ENCODE measurements at places on chromosomes 5 and 9.

DNA sequence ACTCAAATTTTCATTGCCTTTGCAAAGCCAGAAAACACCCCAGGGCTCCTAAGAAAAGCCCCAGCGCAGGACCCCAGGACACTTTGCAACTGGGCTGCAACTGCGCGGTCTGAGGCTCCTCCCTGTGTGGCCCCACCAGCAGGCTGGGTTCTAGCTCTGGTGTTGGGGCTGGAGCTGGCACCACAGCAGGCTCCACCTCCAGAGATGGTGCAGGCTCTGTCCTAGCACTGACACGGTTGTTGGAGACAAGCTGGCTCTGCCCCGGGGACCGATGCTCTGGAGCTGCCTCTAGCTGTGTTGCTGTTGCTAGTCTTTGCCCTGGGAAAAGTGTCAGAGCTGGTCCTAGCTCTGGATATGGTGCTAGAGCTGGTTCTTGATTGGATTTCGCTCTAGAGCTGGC lies 13.6 kb downstream of the LCN10 start:
- DNase-seq = no peak

DNA sequence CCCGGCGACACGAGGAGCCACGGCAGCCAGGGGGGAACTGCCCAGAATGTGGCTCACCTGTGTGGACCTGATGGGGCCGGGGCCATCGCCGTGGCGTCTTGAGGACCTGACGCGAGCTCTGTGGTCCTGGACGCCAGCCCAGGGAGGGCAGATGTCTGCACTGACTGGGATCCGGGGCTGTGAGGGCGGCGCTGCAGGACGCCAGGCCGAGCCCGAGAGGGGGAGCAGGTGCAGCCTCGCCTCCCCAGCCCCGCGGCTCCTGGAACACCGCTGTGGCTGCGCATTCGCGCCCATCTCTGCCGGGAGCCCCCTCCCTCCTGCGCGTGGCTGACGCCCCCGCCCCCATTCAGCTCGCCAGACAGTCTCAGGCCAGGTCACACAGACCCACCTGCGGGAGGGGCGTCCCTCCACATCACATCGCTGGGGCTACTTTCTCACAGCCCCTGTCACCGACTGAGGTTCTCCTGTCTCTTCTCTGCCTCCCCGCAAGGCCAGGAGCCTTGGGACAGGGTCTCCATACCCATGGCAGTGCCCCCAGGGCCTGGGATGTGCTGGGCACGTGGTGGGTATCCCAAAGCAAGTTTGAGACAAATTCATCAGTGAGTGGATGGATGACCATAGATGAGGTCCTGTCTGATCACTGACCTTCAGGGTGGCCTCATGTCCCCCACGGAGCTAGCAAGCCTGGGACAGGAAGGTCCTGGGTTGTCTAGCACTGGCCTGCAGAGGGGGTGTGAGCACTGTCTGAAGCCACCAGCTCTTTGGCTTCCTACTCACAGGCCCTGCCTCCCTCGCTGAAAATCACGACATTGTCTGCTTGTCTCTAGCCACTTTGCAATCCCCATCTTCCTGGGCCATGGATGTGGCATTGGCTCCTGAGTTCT lies 47.3 kb downstream of the RASGEF1C start:
- DNase-seq = no peak

DNA sequence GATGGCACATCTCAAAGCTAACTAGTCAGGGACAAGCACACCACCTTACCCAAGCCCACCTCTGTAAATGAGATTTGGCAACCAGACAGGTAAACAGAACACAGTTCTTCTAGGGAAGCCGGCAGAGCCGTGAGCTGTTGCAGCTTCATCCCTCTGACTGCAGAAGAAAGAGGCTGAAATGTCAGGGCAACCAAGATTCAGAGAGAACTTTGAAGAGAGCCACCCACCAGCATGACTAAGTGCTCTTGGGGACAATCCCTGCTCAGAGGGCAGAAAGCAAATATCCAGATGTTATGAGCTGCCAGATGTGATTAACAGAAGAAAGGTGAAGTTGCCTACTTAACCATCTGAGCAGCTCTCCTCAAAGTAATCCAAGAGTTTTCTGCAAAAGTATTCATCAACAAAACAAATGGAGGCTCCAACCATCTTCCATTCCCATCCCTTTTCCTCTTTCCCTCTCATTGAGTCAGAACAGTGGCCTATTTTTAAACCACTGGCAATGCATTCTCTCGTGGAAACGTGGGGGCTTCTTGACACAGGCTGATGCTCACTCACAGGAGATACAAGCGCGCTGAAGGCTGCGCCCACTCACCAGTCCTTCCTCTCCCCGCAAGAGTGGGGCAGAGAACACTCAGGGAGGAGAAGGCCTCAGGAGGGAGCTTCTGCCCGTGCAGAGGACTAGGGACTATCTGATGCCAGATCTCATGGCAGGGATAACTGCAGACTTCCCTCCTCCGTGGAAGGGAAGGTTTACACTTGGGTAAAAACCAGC lies 57.1 kb downstream of the SLIT3 start:
- DNase-seq = no peak

DNA sequence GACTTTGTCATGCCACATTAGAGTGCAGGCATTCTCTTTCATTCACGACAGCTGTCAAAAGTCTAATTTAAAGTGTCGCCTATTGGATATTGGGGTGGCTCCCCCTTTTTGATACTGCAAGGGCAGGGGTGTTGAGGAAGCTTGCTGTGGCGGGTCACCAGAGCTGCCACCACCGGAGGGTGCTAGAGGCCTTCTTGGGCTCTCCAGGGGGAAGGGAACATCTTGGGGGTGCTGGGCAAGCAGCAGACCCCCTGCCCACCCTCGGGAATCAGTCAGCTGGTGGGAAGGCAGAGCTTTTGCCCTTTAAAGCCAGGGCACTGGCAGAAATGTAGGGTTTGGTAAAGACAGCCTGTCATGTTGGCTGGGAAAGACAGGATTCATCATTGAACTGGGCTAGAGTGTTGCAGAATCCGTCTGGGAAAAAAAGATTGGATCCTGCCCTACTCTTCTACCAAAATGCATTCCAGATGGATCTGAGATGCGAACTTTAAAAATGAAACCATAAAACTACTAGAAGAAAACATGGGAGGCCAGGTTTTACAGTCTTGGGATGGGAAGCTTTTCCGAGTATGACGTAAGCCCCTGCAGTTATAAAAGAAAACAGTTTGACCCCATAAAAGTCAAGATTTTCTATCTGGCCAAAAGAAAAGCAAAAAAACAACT lies 22.3 kb downstream of the COL5A1 start:
- no peak for DNase-seq

GRCh38 chr5:180333661-180334060 lies 19.5 kb downstream of the GFPT2 start:
- DNase-seq = no peak

GRCh38 chr5:39518516-39518915 lies 93.7 kb upstream of the DAB2 start:
- no peak for DNase-seq

DNA sequence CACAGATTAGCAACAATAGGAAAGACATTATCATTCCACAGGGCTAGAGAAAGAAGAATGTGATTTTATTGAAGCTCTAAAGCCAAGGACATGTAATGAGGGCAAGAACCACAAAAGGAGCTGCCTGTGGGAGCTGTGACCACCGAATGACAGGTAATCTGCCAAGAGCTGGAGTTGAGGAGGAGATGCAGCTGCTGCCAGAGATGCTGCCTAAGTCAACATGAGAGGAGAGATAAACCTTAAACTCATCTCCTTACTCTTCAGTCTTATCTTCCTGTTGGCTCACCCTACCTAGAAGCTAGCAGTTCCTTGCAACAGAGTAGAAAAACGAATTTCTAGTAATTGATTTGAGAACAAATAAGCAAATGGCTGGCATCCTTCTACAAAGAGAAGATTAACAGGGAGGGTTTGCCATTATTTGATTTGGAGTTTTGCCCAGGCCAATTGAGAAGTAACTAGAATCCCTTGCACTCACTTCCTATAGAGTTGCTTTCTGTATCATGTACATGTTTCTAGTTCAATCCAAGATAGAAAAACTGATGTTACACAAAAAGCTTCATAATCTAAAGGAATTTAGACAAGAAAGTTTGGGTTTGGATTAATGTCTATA lies 539.2 kb downstream of the TLE1 start:
- DNase-seq = no peak

DNA sequence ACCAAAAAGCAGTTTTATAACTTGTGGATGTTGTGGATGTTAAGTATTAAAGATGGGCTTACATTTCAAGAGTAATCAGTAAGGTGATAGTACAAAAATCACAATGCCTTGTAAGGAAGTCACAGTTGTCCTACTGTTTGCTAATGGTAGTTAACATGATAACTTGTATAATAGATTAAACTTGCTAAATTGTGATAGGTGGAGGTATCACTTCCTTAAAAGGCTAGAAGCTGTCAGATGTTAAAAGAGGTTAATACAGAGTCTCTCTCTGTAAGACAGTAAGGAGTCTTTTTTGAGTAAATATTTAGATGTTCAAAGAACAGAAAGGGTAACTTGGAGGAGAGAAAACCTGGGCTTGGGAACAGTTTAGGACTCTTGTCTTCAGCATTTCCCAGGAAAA lies 14.2 kb upstream of the MACIR start:
- DNase-seq = no peak

GRCh38 chr5:158133369-158133768 lies 274.4 kb upstream of the CLINT1 start:
- DNase-seq = no peak

DNA sequence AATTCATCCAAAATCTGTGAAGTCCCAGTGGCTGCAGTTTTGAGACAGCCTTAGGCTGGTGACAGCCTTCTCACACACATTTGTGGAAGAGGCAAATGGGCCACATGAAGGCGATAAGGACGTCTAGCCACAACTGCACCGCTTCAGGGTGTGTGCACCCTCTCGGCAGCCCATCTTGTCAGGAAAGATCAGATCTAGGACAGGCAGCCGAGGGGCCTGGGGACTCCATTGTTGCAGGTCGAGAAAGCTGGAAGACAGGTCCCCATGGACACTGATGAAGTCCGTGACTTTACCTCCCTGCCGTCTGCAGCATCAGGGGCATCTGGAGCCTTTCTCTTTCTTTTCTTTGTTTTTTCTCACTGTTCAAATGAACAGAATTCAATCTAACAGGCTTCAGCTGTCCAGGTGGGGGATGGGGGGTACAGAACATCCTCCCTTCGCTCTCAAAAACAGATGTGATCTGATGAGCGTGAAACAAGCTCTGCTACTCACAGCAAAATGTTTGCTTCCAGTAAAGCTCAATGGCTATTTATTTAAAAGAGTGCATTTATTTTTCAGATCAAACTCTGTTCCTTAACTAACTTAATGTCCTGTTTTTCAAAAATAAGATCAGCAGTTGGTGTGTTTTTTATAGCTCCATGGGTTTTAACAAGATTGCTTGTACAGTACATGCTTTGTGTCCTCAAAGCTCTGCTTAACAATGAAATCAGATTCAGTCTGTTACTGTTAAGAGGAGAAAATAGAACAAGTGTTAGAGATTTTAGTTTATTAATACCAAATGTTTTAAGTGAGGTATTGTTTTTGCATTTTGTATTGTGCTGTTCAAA lies 111.8 kb upstream of the OTULINL start:
- no peak for DNase-seq

DNA sequence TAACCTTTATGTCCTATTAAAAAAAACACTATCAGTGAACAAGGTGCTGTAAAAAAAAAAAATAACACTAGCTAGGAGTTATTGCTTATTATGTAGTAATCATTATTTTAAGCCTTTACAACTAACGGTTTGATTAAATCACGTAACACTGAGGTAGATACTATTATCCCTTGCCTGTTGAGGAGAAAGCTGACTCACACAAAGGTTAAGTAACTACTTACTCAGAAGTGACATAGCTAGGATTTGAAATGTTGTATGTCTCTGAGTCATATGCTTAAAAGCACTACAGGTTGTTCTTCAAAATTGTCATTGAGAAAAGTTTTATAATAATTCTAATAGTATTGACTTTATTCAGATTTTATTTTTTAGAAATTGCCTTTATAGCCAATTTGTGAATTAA lies 8.8 kb downstream of the TENT2 start:
- no peak for DNase-seq

DNA sequence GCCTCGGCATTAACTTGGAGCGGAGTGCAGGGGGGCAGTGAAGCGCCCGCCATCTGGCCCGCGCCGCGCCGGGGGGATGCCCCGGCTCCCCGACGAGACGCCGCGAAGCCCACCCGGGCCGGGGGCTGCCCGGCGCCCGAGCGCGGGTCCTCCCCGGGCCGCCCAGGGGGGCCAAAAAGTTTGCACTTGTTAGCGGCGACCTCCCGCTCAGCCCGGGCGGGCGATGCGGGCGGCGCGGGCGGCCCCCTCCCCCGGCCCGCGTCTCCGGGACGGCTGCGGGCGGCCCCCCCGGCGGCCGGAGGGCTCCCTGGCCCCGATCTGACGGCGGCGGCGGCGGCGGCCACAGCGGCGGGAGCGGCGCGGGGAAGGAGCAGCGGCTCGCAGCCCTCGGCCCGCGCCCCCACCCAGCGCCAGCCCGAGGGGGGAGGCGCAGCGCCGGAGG lies at the start of gene NTNG2:
Gene NTNG2 (plus strand): TSS at position 316 of the 442 bp plus-strand sequence. CDS start 4,774 bp downstream, outside the sequence.
- no peak for DNase-seq

DNA sequence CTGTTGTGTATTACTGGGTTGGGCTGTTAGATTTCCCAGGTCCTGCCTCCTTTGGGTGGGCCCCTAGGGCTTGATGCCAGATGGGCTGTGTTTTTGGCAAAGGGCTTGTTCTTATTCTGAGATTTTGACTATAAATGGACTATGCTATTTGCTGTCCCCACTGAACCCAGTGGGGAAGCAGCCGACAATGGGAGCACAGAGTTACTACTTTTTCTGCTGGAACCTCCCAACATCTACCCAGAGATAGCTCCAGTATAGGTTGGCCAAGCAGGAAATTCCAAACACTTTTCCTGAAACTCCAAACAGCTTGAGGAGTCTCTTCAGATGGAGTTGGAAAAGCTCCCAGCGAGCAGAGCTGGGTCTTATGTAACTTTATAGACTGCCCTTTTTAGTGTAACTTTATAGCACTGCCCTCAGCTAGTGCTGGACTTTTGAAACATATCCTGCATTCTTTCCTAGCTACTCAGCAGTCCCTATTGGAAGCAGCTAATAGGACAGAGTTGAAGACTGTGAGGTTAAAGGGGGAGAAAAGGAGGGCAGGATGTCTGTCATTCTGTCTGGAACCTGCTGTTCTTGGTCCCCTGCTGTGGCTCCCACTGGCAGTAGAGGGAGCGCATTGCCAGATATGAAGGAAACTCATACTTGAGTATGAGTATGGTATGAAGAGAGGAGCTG lies 21.0 kb downstream of the RUSC2 start:
- DNase-seq = no peak

DNA sequence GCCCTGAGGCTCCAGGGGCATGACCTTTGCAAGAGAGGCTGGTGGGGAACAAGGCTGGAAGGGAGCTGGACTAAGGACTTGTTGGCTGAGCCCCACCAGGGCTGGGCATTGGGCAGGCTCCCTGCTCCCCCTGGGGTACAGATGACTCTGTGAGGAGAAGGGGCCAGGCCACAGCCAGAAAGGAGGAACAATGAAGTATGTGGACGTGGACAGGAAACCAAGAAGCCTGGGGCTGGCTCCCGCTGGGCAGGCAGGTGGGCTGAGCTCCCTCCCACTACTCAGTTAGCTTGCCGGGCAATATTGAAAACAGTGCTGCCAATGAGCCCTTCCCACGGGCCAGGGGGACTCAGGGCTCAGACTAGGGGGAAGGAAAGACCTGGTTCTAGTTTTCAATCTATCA lies 66.1 kb upstream of the SPTLC1 start:
- no peak for DNase-seq

- no peak for DNase-seq
Measured at GRCh38 chr5:102762562-102763227, 7.6 kb downstream of the PAM start.

GRCh38 chr9:70883056-70883455 lies 238.4 kb downstream of the TRPM3 start:
- no peak for DNase-seq

- DNase-seq = no peak
Measured at GRCh38 chr5:91367344-91367743, 15.8 kb downstream of the ARRDC3 start.

- no peak for DNase-seq
Measured at GRCh38 chr5:163913548-163913947, 408.1 kb downstream of the MAT2B start.
